ENCODE measurements at places on chromosomes 4 and X. TPM values are rescaled to one million over a fixed set of nuclear protein-coding genes. Genes with fewer than 3 reads are reported as not detected.

Gene MAGEA1
- not detected for total RNA-seq

Gene ADH1B
- 1.2 TPM for total RNA-seq

Gene LRAT
- not detected for total RNA-seq

- DNase-seq: no peak
Observed at GRCh38 chr4:15717086-15717485, 14.2 kb downstream of the BST1 start.

DNA sequence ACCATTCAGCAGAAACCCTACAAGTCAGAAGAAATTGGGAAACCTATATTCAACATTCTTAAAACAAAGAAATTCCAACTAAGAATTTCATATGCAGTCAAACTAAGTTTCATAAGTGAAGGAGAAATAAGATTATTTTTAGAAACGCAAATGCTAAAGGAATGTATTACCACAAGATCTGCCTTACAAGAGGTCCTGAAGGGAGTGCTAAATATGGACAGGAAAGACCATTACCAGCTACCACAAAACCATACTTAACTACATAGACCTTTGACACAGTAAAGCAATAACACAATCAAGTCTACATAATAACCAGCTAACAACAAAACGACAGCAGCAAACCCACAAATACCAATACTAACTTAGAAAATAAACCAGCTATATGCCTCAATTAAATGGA, 169.3 kb upstream of the FGF16 start:
- no peak for DNase-seq

All from HepG2 (cell line).